ENCODE measurements at places on chromosomes 11 and 22.

DNA sequence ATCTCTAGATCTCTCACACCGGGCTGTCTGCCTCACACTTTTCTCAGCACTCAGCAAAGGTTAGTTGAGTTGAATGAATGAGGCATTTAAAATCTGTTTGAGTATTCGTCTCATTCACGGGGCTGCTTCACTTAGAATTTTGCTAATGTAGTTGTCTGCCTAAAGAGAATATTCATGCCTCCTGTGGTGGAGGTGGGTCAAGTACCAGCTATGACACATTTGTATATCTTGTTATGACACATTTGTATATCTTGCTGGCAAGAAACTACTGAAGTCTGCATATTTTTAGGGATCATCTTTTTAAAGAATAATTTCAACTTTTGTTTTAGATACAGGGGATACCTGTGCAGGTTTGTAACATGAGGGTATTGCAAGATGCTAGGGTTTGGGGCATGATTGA is 43.1 kb downstream of the LDLRAD3 start:
- no peak for DNase-seq

DNA sequence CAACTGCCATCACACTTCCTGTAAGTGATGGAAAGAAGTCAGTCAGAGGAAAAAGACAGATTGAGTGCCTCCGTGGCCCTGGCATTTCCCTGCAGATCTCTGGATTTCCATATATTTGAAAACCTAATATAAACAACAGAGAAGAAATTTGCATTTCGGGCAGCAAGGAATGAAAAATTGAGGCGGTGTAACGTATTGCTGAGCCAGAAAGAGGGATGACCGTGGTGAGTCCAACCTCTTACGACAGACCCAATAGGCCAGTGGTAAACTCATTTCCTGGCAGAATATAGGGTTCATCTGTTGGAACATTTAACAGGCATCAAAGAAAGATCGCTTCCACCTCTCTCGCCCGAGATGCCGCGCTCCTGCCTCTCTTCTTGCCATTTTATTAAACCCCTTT is 336.5 kb downstream of the MIAT start:
- DNase-seq = no peak

GRCh38 chr11:130308886-130309285 is 5.8 kb downstream of the ZBTB44 start:
- no peak for DNase-seq

GRCh38 chr11:72613977-72614376 is 60.2 kb downstream of the PDE2A start:
- DNase-seq = peak; percentile 48

- no peak for DNase-seq
Observed at GRCh38 chr11:96196181-96196662, 146.8 kb downstream of the MAML2 start.
